Stimulated activated CD4-positive, alpha-beta T cell treated with anti-CD3 and anti-CD28 coated beads, Interleukin-4, amount 100 ng/mL, for 4 hours (primary cell): ENCODE measurements at places on chromosomes 4 and X.
A peak's percentile ranks its signal among the peaks of the same experiment; 100 is the strongest.

- no peak for DNase-seq
Measured at GRCh38 chrX:30643313-30643821, 9.9 kb upstream of the GK start.

DNA sequence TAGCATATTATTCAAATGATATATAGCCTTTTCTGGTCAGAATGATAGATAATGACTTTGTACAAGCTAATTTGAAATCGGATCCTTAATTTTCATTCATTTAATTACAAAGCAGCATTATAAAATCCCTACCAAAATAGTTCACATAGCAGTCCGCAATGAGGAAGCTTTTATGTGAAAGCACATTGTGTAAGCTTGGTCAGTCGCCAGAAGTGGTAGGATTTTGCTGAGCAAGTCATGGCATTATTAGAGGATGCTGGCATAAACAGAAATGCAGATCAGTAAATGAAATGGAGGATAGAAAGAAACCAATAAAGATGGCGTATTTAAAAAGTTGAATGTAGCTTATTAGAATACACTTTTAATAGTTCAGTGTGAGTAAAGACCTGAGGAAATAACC, 93.2 kb upstream of the DIAPH2 start:
- no peak for DNase-seq

GRCh38 chrX:638482-639131, 8.0 kb downstream of the SHOX start:
- DNase-seq: no peak

DNA sequence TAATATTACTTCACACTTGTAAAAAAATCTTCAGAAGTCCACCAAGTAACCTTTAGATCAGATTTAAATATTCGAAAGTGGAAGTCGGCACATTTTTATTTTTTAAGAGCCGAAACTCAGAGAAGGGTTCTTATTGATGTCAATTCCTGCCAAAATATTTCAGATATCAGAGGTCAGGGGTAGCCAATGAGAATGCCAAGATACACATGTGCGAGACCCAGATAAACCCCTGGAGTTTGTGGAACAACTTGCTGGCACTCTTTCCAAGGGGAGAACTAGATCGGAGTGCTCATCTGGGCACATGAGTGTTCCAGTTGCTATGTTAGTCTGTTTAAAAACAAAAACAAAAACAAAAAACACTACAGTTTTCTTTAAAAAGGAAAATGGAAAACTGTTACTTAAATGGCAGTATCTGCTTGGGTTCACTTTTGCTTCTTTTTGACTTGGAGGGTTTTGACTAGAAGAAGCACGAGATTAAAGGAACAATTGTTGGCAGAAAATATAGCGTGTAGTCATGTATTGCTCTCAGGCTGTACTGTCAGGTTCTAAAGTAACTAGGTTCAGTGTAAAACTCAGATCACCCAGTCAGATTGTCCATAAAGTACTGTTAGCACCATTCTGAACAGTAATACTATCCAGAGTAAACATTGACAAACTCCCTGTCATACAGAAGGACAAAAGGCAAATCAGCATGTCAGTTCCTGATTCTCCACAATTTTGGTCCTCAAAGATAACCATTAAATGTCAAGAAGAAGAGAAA, 188.0 kb upstream of the PACRGL start:
- DNase-seq: no peak

GRCh38 chr4:48346594-48346993, 5.3 kb downstream of the SLAIN2 start:
- DNase-seq: no peak

DNA sequence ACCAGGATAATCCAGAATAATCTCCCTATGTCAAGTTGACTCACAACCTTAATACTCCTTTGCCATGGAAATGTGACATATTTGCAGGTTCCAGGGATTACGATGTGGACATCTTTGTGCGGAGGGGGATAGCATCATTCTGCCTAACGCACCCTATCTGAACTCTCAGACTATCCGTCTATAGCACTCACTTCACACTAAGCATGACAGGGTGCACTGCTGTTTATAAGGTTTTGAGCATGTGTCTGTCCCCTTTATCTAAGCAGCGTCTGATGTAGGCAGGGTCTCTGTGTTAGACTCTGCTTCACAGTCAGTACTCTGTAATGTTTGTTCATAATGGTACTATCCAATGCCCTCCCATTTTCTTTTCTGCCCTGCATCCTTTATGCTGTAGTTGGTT, 43.4 kb upstream of the PRSS48 start:
- no peak for DNase-seq

GRCh38 chr4:177975315-177975987, 533.2 kb upstream of the AGA start:
- no peak for DNase-seq

- DNase-seq: no peak
Measured at GRCh38 chr4:54445866-54446265, 211.9 kb upstream of the KIT start.

DNA sequence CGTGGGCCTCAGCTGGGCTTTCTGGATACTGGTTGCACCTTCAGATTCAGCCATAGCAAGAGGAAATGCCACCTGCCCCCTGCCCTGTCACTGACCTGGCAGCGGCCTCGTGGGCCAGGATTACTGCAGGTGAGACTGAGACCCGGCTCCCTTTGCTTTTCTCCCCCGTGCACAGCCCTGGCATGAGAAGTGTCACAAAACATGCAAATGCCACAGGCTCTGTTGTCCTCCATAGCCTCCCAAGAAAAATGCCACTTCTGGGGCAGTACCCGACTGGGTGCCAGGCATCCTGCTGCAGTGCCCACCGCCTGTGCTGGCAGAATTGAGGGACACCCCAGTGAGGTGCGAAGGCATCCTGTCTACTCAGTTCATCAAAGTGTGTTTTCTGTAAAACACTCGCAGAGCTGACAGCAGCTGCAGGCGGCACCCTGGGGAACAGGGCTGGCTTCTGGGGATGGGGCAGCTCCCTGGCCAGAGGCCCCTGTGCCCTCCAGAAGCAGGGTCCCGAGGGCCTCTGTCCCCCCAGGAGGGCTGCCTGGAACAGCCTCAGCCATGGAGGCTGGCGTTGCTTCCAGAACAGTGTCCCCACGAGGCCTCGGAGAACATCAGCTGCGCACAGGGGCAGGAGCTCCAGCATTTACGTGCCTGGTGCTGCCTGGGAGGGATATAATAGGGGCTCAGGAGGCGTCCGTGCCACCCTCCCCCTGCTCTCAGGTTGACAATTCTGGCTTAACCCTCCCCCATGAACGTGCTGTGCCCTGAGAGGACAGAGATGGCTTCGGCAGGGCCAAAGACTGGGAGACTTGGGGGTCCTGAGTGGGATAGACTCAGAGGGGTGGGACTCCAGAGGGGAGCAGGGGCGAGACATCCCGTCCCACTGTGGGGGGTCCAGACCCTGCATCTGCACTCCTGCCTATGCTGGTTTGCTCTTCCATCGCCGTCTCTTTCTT, 99.5 kb upstream of the NKX1-1 start:
- DNase-seq: no peak

DNA sequence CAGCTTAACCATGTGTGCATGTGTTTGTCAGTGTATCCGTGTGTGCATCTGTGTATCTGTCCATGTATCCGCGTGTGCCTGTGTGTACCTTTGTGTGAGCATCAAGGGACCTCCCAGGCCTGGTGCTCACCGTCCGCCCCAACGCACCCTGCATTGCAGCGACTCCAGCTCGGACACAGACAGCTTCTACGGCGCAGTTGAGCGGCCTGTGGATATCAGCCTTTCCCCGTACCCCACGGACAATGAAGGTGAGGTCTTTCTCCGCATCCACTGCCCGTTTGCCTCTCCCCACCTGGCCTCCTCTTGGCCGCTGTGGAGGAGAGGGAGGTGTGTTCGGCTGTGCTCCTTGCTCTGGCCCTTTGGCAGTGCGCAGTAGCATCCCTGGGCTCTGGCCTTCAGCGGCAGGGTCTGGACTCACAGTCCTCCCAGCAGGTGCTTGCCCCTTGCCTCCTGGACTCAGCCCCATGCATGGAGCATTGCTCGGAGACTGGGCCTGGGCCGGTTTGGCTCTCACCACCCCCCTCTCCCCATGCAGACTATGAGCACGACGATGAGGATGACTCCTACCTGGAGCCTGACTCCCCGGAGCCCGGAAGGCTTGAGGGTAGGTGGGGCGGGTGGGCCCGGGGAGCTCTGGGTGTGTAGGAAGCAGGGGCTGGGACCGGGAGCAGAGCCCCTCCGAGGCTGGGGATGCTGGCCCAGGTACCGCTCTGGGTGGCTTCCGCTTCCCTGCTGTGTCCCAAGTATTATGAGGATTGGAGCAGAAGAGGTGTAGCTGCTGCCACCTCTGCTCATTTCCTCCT, 16.4 kb upstream of the ADD1 start:
- DNase-seq: no peak

DNA sequence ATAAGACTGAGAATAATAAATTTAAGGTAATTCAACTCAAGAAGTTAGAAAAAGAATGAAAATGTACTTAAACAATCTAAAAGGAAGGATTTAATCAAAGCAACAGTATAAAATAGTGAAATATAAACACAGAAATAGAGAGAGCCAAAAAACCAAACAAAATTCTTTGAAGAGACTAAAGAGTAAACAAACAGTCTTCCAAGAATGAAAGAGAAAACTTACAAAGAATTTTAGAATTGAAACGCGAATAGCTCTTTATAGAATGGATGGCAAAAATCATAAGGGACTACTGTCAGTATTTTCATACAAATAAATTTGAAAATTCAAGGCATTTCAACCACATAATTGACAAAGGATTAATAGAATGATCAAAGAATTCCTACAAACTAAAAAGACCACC, 41.7 kb downstream of the VEGFC start:
- no peak for DNase-seq

- DNase-seq: peak; percentile 50
Measured at GRCh38 chrX:131812847-131813825, 210.0 kb upstream of the STK26 start.

DNA sequence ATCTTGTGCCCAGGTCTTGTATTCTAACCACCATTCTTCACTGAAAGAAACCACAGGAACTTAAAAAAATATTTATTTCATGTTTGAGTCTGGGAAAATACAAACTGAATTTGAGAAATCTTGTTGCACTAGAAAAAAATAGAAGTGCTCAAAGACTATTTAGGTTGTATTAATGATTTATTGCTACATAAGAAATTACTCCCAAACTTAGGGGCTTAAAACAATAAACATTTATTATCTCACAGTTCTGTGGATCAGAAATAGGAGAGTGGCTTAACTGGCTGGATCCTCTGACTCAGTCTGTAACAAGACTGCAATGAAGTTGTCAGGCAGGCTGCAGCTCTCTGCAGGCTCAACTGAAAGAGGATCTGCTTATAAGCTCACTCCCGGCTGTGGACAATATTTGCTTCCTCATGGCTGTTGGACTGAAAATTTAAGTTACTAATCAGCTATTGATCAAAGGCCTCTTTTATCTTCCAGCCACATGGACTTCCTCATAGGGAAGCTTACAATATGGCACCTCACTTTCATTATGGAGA, 295.4 kb upstream of the FAM241A start:
- no peak for DNase-seq

DNA sequence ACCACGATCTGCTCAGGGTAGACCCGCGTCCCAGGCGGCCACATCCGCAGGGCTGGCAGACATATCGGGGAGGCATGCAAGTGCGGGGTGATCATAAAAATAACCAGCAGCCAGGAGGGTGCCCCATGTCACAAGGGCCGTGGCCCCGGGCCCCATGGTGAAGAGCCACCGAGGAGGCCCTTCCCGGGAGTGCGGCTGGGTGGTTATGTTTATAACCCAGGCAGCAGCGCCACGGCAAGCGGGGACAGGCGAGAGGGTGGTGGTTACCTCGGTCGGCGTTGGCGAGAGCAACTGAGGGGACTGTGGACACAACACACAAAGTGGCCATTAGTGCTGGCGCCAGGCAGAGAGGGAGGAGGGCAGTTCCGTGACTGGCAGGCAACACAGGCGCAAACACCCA, 92.7 kb upstream of the AFAP1 start:
- DNase-seq: no peak

DNA sequence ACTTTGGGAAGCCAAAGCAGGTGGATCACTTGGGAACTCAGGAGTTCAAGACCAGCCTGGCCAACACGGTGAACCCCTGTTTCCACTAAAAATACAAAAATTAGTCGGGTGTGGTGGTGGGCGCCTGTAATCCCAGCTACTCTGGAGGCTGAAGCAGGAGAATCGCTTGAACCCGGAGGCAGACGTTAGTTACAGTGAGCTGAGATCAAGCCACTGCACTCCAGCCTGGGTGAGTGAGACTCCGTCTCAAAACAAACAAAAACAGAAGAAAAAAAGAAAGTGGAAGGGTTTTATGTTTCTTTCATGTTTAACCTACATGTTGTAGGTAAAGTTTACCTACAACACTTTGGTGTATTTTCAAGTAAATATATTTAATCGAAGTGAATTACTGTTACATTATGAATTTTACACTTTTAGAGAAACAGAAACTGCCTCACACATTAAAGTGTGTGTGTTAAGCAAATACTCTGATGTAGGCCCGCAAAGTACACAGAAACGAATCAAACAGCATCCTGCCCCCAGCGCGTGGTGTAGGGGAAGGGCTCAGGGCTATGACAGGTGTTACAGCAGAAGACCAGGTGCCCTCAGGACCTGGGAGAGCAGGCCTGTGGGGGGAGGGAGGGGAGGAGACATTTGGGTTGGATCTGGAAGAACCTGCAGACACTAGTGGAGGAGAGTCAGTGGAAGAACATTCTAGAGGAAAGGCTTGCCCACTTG, 39.0 kb downstream of the PTTG2 start:
- DNase-seq: no peak
